ENCODE measurements at places on chromosomes 6 and 20.
A peak's percentile ranks its signal among the peaks of the same experiment; 100 is the strongest.

- no peak for DNase-seq
Measured at GRCh38 chr20:389220-389619, 8.7 kb downstream of the TRIB3 start.

DNA sequence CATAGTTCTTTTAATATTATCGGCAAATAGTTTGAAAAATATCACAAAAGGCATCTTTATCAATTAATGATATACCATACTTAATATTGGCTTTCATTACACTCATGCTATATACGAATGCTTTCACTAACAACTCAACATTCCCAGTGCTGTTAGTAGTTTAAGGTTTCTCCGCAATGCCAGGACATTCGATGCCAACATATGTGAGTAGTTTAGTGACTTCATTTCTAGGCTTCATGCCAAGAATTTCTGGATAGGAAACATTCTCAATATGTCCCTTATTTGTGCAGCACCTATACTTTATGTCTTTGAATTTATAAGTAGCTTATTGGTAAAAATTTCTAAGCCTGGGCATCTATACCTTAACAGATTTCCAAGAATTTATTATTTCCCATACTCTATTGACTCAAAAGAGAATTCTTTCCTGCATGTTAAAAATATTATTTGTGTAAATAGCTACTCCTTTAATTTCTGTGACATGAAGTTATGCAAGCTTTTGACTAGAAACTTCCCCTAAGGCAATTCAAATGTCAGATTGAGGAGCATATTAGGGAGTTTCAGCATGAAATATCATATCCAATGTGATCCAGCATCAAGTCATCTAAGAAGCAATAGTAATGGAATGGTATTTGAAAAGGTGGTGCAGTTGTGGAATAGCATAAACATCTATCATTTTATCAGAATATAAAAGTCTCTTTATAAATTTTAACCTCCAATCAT is 236.0 kb upstream of the STXBP5 start:
- peak; percentile 73 for DNase-seq

GRCh38 chr6:53989504-53989903 is 121.7 kb upstream of the MLIP start:
- DNase-seq, result no peak

GRCh38 chr6:144286503-144287393 is 1.6 kb downstream of the UTRN start:
- DNase-seq, result peak; percentile 89

DNA sequence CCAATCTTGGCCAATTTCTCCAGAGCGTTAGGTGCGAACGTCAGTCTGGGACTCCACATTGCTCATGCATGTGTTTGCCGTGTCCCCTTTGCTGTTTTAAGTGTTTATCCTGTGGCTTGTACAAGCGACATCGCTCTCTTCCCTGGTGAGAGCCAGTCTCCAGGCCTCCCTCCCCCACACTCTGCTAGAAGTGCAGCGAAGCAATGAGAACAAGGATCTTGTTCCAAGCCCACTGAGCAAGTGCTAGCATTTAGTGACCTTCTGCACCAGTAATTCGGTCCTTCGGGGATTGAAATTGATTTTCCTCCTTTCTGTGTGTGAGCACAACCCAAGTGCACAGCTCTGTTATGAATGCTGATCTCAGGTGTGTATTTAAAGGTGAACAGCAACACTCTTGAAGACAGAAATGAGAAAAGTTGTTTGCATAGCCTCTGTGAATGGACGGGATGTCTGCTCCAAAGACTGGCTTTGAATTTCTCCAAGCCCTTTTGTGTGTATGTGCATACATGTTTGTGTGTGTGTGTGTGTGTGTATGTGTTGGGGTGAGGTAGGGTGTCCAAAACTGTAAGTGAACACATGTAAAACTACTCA is 29.0 kb downstream of the CD83 start:
- DNase-seq, result no peak

GRCh38 chr6:169222126-169222525 is 31.5 kb downstream of the THBS2 start:
- DNase-seq, result no peak

DNA sequence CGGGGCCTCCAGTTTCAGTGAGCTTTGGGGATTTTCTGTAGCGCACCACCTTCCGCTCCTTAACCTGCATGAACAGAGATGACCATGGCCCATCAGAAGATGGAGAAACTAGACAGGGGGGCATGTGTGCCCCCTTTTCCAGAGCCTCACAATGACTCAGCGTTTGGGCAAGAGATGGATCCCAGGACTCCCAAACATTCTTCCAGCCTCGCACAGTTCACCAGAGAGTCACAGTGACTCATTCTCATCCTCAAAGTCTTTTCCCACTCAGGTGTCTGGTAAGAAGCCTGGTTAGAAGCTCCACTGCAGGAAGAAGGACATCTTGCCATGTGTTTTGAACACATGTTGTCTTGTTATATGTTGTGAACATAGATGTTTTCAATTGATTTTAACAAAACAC is 76.2 kb upstream of the FRMD1 start:
- DNase-seq, result peak; percentile 9

GRCh38 chr20:24952376-24953208 is 3.5 kb downstream of the CST7 start:
- no peak for DNase-seq

GRCh38 chr6:138569970-138570724 is 70.9 kb upstream of the NHSL1 start:
- no peak for DNase-seq

- DNase-seq, result no peak
Measured at GRCh38 chr6:137427656-137428290, 66.4 kb downstream of the OLIG3 start.

DNA sequence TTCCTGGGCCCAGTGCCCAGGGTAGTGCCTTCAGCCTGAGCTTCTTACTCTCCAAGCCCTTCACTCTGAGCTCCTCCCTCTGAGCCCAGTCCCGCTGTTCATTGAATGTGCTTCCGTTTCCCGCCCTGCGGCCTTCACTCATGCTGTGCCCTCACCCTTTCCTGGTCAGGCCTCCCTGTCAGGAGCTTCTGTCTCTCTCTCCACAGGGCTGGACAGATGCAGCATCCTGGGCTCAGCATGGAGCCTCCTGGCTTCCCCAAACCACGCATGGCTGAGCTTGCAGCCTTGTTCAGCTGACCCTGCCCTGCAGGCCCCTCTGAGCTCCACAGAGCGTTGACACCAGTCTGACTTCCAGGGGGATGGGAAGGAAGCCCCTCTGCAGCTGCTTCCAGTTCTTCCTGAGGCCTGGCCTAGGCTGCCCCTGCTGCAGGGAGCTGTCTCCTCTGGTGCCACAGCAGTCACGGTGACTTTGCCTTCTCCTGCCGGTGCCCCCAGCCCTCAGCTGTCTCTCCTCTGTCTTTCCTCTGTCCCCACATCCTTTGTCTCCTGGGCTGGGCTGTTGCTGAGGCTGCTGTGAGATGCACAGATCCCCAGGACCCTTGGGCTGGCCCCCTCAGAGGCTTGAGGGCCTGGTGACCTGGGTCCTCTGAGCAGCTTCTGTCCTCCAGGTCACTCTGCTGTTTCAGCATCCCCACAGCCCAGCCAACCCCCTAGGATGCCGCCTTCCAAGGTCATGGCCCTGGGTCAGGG is 7.9 kb upstream of the MYT1 start:
- DNase-seq, result no peak

GRCh38 chr20:15945289-15945688 is 628.0 kb downstream of the KIF16B start:
- DNase-seq, result no peak

GRCh38 chr6:30287139-30287538 is 39.6 kb upstream of the TRIM39 start:
- no peak for DNase-seq

DNA sequence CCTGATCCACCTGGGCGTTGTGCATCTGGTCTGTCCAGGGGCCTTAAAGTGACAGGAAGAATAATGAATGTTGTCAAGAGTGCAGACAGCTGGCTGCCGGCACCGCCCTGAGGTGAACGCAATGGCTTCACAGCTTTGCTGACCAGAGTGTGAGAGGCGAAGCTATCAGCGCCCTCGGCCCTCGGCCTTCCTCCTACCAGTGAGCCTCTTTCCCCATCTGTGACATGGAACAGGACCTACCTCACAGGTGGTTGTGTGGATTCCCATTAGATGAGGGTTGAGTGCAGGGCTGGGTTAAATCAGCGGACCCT is 54.8 kb downstream of the CTCFL start:
- no peak for DNase-seq

- no peak for DNase-seq
Measured at GRCh38 chr6:33738879-33739278, 7.8 kb downstream of the IP6K3 start.

GRCh38 chr20:44720621-44720996 is 5.4 kb downstream of the CCN5 start:
- peak; percentile 41 for DNase-seq

- peak; percentile 26 for DNase-seq
Measured at GRCh38 chr6:160041608-160042007, 72.7 kb downstream of the IGF2R start.

GRCh38 chr20:34952671-34953070 is 2.9 kb downstream of the GSS start:
- no peak for DNase-seq

GRCh38 chr6:26031151-26031594 is 56.1 kb upstream of the HFE start:
- DNase-seq, result peak; percentile 51

DNA sequence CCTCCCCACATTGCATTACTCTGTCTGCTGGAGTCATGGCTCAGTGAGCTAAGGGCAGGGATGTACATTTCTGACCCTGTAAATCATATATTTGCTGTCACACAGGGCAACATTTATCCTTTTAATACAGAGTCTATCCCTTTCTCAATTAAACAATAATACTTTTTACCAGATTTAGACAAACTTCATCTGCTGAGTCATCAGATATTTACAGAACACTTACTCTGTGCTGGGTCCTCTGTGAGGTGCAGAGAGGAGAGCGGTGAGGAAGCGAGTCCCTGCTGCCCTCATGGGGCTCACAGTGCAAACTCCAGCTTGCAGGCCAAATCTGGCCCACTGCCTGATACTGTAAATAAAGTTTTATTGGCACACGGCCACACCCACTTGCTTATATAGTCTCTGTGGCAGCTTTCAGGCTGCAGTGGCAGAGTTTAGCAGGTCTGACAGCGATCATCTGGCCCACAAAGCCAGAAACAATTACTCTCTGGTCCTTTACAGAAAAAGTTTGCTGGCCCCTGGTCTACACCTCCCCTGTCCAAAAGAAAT is 144.5 kb downstream of the CDH26 start:
- no peak for DNase-seq

GRCh38 chr6:145559836-145560235 is 175.5 kb downstream of the EPM2A start:
- DNase-seq, result no peak

- peak; percentile 13 for DNase-seq
Measured at GRCh38 chr6:131173680-131174079, 38.4 kb downstream of the AKAP7 start.

DNA sequence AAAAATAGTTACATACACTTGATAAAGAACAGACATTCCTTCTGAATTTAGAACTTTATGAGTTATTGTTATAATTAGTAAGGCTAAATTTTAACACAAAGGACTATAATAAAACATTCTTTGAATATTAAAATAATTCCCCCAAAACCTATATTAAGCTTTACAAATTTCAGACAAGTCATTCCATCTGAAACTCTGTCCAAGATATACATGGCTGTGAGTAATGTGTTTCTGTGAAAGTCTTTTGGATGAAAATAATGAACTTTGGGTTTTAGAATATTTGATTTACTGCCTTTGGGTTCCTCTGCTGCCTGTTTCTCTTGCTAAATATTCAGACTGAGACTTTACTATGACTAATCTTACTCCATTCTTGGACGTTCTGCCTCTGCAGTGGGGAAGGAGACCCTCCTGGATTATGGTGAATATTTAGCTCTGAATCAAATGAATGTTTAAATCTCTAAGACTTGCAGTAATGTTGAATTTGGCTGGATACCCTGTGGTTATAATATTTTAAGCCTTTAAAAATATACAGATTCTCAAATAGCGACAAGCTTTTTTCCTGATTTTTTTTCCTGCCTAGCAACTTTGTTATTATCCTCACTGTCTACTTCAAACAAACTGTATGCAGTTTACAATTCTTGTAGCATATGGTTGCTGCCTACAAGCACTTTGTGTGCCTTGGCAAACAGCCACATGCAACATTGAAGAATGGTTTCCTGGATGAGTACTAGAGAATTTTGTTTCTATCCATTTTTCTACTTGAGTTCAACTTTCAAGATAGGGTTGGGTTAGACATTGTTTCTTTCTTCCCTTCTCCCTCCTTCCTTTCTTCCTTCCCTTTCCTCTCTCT is 51.4 kb downstream of the TXLNB start:
- DNase-seq, result peak; percentile 54

- DNase-seq, result no peak
Measured at GRCh38 chr20:9363673-9364072, 150.7 kb upstream of the LAMP5 start.

DNA sequence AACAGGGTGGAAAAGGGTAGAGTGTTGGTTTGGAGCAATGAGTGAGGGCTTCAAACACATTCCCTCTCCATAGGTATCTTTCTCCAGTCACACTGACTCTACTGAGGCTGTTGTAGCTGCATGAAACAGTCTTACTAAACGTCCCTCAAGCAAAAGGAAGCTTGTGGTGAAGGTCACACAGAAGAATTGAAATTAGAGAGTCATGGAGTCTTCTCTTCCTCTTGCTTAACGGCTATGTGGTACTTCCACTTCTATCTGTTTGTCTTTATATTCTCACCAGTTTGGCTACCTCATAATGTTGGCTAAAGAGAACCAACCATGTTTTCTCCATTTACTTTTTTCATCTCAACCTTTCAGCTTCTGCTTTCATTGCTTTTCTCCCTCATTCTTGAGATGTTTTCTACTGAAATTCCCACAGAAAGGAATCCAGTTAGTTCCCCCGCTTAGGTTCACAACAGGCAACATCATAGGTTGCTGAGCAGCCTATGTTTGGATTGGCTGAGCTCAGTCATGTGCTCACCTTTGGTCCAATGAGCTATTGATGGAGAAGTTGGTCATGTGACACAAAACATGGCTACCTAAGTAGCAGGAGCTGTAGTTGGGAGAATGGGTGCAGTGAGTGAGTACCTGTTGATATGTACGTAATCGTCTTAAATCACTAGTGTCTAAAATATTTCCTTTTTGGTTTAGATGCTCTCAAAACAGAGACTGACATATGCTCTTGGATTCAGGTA is 99.8 kb downstream of the SNAP25 start:
- no peak for DNase-seq

DNA sequence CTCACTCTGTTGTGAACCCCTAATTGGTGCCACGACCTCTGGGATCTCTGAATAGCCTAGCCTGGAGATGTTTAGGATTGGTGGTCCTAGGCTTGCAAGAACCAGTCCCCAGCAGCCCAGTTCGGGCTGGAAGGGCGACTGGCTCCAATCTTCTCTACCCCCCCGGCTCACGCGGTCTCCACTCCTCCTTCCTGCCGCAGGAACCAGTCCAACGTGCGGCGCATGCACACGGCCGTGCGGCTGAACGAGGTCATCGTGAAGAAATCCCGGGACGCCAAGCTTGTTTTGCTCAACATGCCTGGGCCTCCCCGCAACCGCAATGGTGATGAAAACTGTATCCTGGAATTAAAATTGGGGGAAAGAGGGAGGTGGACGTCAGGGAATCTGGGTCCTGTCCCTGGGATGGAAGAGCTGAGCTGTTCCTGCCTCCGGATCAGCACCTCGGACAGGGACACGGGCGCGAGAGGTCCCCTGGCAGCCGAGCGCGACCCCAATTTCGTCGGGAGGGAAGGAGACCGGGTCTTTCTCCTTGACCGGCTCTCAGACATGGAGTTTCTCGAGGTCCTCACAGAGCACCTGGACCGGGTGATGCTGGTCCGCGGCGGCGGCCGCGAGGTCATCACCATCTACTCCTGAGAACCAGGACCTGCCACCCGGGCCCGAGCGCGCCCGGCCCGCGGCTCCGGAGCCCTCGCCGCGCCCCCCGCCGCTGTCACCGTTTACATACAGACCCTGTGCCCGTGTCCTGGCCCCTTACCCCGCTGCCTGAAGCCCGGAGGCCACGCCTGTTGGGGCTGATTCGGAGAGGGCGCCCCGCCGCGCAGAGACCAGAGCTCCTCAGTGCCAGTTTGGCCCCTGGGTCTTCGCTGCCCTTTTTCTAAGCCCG is 28.2 kb downstream of the SLC12A5 start:
- DNase-seq, result no peak

Measured in HCEC 1CT (cell line).